T-cell (primary cell): ENCODE measurements at places on chromosomes 3 and 15.
A peak's percentile ranks its signal among the peaks of the same experiment; 100 is the strongest.

- H3K4me1 ChIP-seq, result no peaks in the 10 kb centered on the region
- no peaks in the 10 kb centered on the region for H3K36me3 ChIP-seq
- no peak overlapping the region for H3K4me3 ChIP-seq
- DNase-seq, result no peak
Measured at GRCh38 chr3:188929137-188929536, 242.6 kb upstream of the TPRG1 start.

DNA sequence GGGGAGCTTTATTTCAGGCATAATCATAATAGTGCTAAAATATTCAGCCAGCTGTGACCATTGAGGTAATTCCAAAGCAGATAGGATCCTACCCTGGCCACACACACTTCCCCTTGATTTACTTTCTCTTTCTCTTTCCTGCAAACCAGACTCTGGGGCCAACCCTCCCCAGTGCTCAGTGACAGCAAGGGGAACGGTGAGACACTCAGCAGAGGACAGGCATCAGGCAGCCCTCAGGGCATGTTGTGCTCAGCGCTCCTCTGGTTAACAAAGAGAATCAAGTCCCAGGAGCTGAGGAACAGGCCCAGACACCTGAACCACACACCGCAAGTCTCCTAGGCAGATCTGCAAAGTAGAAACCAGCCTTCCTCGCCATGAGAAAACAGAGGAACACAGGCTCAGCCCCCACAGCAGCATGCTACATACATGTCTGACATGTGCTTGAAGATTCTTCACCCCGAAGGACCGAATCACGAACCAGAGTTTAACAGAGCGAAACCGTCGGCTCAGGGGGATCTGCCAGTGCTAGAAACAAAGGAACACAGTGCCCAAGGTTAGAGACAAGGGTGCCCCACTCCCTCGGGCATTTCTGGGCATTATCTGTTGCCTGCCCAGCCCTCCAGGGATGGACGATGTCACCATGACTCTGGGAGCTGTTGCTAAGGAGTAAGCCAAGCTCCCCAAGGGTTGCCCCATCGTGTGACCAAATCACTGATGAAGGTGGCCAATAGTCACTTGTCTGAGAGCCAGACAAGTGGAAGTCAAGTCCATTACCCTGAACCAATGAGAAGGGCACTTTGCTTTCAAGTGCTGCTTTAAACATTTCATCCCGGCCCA lies 17.5 kb downstream of the HDC start:
- DNase-seq, result no peak
- peaks cover 2% of the 10 kb centered on the region for H3K4me1 ChIP-seq
- H3K36me3 ChIP-seq, result no peaks in the 10 kb centered on the region
- peak overlapping the region; percentile 11 for H3K27ac ChIP-seq

DNA sequence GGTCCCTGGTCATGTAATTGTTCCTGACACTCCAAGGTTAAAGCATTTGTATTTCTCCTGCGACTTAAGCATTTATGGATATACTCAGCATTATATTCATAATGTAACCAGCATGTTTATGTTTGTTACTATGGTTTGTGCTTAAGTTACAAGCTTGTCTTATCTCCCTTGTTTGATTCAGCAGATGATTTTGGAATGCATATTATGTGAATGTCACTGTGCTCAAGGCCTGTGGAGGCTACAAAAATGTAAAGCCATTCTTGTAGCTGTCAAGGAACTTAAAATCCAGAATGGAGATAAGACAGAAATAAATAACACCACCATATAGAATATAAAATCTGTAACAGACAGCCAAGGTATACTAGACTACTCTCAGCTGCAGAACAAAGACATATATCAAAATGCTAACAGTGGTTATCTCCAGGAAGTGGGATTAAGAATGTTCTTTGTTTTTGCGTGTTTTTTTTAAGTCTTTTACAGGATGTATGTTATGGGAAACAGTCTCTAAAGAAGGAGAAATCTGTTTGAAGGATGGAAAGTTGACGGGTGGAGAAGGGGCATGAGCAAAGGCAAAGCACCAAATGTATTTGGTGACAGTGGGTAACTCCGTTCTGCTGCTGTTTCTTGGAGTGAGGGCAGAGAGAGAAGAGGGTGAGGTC lies 61.4 kb downstream of the IGF2BP2 start:
- H3K4me3 ChIP-seq, result no peak overlapping the region
- H3K27me3 ChIP-seq, result peaks cover 11% of the 10 kb centered on the region
- H3K27ac ChIP-seq, result no peak overlapping the region
- H3K4me1 ChIP-seq, result no peaks in the 10 kb centered on the region
- no peak for DNase-seq

DNA sequence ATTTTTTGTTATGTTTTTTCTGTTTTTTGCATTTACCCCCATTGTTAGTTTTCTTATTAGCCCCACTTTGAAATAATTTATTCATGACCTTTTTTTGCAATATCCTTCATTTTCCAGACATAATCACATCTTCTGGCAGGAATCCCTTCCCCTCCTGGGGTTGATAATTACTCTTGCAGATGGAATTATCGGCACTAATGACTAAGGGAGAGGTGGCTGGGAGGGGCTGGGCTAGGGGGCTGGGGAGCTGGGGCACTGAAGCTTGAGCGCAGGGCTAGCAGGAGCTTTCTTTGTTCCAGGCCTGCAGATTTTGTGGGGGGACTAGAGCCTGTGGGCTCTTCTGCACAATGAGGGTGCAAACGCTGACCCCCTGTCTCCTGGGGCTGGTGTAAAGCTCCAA lies 77.8 kb downstream of the RAB11A start:
- H3K36me3 ChIP-seq, result no peaks in the 10 kb centered on the region
- H3K27ac ChIP-seq, result no peak overlapping the region
- DNase-seq, result no peak
- H3K4me3 ChIP-seq, result no peak overlapping the region

- no peak overlapping the region for H3K27ac ChIP-seq
- no peaks in the 10 kb centered on the region for H3K4me1 ChIP-seq
- no peaks in the 10 kb centered on the region for H3K27me3 ChIP-seq
- no peaks in the 10 kb centered on the region for H3K36me3 ChIP-seq
- H3K4me3 ChIP-seq, result no peak overlapping the region
Measured at GRCh38 chr3:163327086-163327485, 1751.2 kb downstream of the SI start.

DNA sequence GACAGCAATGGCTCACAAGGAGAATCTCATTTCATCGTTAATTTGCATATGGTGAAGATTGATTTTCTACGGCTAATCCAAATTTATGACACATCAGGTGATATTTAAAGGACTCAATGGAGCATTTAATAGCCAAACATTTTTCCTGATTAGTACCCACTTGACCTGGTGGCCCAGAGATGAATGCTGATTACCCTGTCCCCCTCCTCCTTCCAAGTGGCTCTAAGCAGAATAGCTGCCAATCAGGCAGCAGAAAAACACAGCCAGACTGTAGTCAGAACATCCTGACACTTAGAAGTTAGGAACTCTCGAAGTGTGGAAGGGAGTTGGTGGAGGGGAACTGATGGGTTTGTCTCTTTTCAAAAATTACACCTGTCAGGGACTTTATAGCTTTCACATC lies 302.5 kb downstream of the ZNF621 start:
- no peak overlapping the region for H3K4me3 ChIP-seq
- DNase-seq, result no peak
- H3K27me3 ChIP-seq, result no peaks in the 10 kb centered on the region
- no peaks in the 10 kb centered on the region for H3K36me3 ChIP-seq

GRCh38 chr3:143482106-143483088 lies 362.8 kb downstream of the CHST2 start:
- no peaks in the 10 kb centered on the region for H3K4me1 ChIP-seq
- no peaks in the 10 kb centered on the region for H3K27me3 ChIP-seq
- no peak overlapping the region for H3K27ac ChIP-seq
- DNase-seq, result no peak
- no peak overlapping the region for H3K4me3 ChIP-seq

DNA sequence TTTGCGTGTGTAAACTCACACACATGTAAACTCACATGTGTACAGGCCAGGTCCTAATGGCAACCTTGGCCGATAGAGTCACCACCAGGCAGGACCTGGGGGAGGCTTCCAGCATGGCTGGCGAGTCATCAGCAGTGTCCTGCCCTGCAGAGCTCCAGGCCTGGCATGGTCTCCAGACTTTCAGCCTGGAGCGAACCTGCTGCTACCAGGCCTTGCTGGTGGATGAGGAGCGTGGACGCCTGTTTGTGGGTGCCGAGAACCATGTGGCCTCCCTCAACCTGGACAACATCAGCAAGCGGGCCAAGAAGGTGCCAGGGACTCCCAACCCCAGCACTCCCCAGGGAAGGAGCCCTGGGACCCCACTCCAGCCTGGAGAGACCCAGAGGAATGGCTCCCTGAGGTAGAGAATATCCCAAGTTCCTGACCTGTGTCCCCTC lies 1.0 kb downstream of the SEMA3B start:
- DNase-seq, result no peak
- H3K27me3 ChIP-seq, result peaks cover 7% of the 10 kb centered on the region
- no peak overlapping the region for H3K4me3 ChIP-seq
- peaks cover 25% of the 10 kb centered on the region for H3K4me1 ChIP-seq

- H3K36me3 ChIP-seq, result no peaks in the 10 kb centered on the region
- DNase-seq, result no peak
- H3K4me1 ChIP-seq, result no peaks in the 10 kb centered on the region
- no peak overlapping the region for H3K27ac ChIP-seq
Measured at GRCh38 chr15:92602267-92602593, 53.3 kb downstream of the FAM174B start.

DNA sequence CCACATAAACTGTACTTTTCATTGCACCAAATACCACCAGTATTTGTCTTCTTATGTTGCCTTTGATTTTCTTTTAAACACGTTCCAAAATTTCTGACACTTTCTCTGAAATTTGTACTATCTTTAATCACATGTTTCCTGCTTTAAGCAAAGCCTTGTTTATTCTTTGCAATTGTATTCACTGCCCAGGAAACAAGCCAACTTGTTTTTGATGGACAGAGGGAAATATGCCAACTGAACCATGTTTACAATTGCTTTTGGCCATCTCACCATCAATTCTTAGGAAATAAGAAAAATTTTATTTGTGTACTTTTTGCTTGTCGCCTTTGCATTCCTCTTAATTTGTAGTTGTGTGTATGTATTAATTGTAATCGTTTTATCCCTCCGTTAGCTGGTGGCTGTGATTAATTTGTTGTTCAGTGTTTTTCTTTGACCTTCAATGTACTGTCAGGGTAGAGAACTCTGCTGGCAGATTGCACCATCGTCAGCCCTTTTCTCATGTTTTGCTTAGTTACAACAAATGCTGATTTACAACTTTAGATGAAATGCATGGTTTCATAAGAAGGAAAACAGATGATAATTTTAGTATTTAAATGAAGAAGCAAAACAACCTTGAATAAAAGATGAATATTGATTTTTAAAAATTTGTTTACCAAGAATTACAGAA lies 19.4 kb upstream of the FEZF2 start:
- no peaks in the 10 kb centered on the region for H3K4me1 ChIP-seq
- H3K36me3 ChIP-seq, result no peaks in the 10 kb centered on the region
- peaks cover 2% of the 10 kb centered on the region for H3K27me3 ChIP-seq
- DNase-seq, result no peak
- no peak overlapping the region for H3K27ac ChIP-seq

GRCh38 chr3:42179110-42179725 lies 86.8 kb downstream of the CCK start:
- H3K36me3 ChIP-seq, result no peaks in the 10 kb centered on the region
- no peaks in the 10 kb centered on the region for H3K27me3 ChIP-seq
- no peak overlapping the region for H3K27ac ChIP-seq
- DNase-seq, result no peak

DNA sequence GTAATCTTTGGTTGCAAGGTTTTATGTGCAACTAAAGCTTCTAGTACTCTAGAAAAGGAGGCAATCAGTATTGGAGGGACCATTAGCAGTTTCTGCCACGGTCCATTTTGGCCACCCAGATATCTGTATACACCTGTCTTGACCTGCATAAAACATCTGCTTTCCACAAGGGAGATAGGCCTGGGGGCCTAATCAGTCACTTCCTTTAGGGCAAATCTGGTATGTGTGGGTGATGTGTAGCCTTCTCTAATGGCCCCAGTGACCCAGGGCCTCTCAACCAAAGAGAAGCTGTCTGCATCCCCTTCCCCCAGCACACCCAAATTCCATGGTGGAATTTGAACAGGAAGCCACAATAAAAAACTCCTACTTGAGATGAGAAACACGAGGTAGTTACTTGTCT lies 19.5 kb downstream of the IRAK2 start:
- H3K36me3 ChIP-seq, result peaks cover 9% of the 10 kb centered on the region
- H3K4me1 ChIP-seq, result peaks cover 54% of the 10 kb centered on the region
- peaks cover 2% of the 10 kb centered on the region for H3K27me3 ChIP-seq
- H3K4me3 ChIP-seq, result no peak overlapping the region
- no peak for DNase-seq

- no peaks in the 10 kb centered on the region for H3K4me1 ChIP-seq
- DNase-seq, result no peak
- no peaks in the 10 kb centered on the region for H3K36me3 ChIP-seq
- no peaks in the 10 kb centered on the region for H3K27me3 ChIP-seq
- H3K4me3 ChIP-seq, result no peak overlapping the region
Measured at GRCh38 chr15:78306176-78306774, 6.9 kb upstream of the SKIC8 start.

DNA sequence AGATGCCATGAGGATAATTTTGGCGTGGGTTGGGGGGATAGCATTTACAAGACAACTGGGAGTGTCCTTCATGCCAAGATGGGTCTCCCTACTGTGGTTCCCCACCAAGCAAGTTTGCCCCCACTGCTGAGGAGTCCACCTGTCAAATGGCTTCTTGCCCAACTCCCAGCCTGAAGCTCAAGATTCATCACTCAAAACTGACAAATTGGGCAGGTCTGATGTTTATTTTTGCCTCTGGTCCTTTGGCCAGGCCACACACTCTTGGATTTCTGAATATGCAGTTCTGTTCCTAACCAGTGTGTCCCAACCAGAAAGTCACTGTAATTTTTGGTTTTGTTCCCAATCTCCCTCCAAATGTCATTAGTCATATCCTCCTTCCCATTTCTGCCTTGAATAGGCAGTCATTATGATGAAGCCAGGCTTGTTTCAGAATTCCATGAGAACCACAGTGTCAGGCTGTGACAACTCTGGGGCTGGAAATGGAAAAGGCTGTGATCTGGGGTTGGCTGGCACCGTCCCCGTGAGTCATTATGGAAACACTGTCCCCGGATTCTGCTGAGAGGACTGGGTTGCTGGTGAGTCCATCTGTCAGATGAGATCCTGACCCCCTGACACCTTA lies 29.3 kb upstream of the MEF2A start:
- no peak overlapping the region for H3K4me3 ChIP-seq
- no peak for DNase-seq
- no peak overlapping the region for H3K27ac ChIP-seq
- H3K27me3 ChIP-seq, result no peaks in the 10 kb centered on the region
- H3K36me3 ChIP-seq, result no peaks in the 10 kb centered on the region
- no peaks in the 10 kb centered on the region for H3K4me1 ChIP-seq
